Activated naive CD4-positive, alpha-beta T cell treated with anti-CD3 and anti-CD28 coated beads for 36 hours (primary cell): ENCODE measurements at places on chromosomes 16 and 17. TPM values are rescaled to one million over a fixed set of nuclear protein-coding genes. Genes with fewer than 3 reads are reported as not detected.

GRCh38 chr16:56625943-56626654 lies 518 bp downstream of the MT1E start:
- DNase-seq: no peak

- no peak for DNase-seq
Observed at GRCh38 chr16:18937390-18937789, 11.2 kb upstream of the SMG1 start.

DNA sequence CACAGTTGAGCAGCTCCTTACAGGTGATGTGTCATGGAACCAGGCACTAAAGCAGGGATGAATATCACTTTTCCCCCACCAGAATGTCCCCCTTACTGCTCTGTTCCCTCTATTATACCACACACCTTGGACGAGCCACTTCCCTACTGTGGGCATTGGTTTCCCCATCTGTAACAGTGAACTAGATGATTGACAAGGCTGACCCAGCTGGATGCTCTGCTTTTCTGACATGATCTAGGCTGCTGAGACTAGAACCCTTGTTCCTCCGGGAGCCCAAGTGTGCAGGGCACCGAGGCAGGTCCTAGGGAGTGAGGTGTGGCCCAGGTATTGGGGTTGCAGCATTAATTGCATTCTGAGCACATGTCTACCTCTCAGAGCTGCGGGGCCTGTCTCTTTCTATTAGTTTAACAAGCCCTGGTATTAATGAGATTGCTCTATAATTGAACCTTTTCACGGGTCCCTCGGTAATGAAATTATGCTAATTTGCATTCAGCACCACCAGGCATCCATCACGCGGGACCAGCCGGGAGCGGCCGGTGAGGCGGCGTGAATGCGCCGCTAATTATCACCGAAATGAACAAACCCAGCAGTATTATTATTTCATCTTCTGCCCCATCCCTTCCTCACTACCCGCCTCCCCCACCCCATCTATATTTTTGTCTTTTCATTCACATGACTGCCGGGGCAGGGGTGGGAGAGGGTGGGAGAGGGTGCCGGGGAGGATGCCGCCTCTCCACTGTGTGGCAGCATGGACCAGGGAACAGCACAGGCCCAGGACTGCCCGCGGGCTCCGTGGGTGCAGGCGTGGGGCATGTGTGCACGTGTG lies 121.1 kb downstream of the CYLD start:
- no peak for DNase-seq

DNA sequence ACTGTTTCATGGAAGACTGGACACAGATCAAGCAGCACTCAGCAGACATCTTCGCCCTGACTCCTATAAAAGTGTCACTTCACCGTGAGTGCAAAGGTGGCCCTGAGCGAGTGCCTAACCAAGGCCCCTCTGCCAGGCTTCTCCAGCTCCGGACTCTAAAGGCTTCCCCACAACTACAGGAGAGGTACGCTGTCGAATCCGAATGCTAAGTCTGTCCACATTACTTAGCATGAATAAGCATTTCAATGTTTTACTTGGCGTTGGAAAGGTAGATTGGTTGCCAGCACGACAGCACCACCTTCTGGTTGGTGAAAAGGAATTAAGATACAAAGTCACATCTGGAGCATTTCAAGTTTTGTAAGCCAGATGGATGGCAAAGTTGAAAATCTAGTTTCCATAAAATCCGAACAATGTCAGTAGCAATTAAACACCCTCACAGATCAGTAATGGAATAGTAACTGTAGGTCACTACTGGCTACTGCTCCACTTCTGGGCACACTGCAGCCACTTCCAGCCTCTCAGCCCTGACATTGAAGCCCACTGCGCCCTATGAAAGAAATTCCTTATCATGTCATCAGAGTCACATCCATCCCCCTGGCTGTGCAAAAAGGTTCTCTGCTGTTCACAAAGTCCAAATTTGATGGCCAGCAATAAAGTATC lies 100.9 kb downstream of the PARN start:
- peak; percentile 79 for DNase-seq

DNA sequence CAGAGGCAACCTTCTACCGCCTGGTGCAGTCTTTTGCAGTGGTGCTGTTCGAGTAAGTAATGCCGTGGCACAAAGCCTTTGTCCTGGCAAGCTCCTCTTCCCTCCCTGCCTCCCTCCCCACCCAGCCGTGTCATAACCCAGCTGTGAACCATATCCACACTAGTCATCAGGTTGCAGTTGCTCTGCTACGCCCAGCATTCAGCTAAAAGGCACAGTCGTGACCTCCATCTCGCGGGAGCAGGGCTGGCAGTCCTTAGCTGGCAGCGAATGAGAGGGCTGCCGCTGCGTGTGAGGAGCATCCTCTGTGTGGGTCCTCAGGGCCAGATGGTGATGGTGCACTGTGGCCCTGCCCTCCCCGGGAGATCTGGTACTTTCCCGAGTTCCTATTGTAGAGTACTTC lies 39.3 kb downstream of the CIBAR2 start:
- no peak for DNase-seq

DNA sequence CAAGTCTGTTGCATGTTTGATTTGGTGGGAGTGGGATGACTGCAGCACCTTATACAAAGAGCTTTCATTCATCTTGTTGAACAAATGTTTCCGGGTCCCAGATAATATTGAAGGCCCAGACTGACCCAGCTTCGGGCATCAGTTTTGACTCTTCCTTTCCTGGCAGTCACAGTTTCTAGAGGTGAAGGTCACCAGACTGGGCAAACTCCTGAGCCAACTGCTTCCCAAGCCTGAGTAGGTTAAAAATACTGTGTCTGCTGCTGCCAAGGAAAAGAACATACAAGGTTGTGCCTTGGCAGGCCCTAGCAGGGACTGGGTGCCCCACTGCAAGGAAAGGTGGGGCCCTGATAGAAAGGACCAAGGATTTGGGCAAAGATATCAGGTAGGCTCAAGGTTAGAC lies 4.5 kb downstream of the BCKDK start:
- DNase-seq: no peak

ZACN gene
- 6.5 TPM for total RNA-seq
